ENCODE measurements at places on chromosomes 5 and 9.
A peak's percentile ranks its signal among the peaks of the same experiment; 100 is the strongest.

DNA sequence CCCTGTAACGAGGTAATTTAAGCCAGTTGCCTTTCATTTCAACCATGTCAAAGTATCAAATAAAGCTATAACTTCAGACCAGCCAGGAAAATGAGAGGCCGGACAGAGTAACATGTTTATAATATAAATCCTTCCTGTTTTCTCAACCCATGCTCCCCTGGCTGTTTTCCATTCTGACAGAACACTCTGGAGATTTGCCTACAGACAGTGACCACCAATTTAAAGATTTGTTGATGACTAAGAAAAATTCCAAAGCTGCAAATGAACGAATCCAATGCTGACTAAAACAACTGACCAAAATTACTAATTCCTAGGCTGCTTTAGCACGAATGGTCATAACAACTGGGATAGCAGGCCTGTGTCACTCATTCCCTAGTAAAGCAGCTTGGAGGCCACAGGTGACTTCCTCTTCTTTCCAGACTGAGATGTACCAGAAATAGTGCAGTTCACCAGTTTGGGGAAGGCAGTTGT lies 141.4 kb downstream of the AOPEP start:
- DNase-seq = no peak

GRCh38 chr5:172503925-172504700 lies 49.8 kb upstream of the SH3PXD2B start:
- DNase-seq = peak; percentile 47

GRCh38 chr9:16515207-16515606 lies 355.3 kb downstream of the BNC2 start:
- no peak for DNase-seq

- DNase-seq = no peak
Observed at GRCh38 chr9:98951967-98952366, 8.3 kb downstream of the COL15A1 start.

GRCh38 chr9:132994410-132995120 lies 16.1 kb downstream of the GFI1B start:
- no peak for DNase-seq

- DNase-seq = no peak
Observed at GRCh38 chr9:82722561-82722960, 340.4 kb downstream of the RASEF start.

GRCh38 chr5:169647566-169647965 lies 10.5 kb downstream of the DOCK2 start:
- DNase-seq = no peak

- DNase-seq = no peak
Observed at GRCh38 chr9:90469435-90469834, 173.2 kb downstream of the DIRAS2 start.

GRCh38 chr9:137740312-137740711 lies 121.5 kb downstream of the EHMT1 start:
- no peak for DNase-seq

DNA sequence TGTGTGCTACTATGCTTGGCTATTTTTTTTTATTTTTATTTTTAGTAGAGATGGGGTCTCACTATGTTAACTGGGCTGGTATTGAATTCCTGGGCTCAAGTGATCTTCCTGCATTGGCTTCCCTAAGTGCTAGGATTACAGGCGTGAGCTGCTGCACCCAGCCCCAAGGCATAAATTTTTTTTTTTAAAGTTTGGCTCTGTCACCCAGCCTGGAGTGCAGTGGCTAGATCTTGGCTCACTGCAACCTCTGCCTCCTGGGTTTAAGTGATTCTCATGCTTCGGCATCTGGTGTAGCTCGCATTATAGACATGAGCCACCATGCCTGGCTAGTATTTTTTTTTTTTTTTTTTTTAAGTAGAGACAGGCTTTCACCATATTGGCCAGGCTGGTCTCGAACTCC lies 70.3 kb downstream of the RAB24 start:
- no peak for DNase-seq

- DNase-seq = no peak
Observed at GRCh38 chr5:113608113-113608596, 94.7 kb downstream of the YTHDC2 start.

GRCh38 chr9:9625248-9625647 lies 987.6 kb downstream of the PTPRD start:
- DNase-seq = no peak

DNA sequence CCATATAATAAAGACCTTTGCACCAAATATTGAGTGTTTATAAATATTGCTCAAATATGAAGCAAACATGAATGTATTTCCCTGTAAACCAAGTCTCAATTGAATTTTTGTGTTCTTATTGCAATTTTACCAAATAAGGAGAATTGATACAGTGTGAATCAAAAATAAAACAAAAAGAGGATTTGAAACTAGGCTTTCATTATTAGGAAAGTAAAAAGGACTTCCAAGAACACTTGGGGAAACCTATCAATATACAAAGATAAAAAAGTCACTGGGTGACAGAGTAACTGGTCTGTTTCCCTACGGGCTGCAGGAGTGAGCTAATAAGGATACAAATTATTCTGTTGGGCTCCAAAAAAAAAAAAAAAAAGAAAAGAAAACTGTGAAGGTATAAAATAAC lies 44.8 kb upstream of the SNX2 start:
- DNase-seq = no peak

DNA sequence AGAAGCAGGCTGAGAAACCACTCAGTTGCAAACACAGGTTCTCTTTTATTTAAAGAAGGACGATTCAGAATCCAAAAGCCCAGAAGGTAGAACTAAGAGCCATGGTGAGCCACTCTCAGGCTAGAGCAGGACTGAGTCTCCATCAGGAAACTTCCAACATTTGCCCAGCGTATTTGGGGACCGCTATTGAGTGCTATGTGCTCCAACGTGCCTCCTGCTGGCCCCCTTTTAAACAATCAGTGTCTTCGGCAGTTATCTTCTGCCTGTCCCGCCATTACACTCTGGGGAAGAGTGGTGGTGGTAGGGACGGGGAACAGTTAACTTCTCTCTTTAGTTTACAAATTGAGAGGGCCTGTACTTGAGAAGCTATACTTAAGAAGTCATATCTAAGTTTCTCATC lies 78.1 kb downstream of the DENND1A start:
- DNase-seq = no peak

DNA sequence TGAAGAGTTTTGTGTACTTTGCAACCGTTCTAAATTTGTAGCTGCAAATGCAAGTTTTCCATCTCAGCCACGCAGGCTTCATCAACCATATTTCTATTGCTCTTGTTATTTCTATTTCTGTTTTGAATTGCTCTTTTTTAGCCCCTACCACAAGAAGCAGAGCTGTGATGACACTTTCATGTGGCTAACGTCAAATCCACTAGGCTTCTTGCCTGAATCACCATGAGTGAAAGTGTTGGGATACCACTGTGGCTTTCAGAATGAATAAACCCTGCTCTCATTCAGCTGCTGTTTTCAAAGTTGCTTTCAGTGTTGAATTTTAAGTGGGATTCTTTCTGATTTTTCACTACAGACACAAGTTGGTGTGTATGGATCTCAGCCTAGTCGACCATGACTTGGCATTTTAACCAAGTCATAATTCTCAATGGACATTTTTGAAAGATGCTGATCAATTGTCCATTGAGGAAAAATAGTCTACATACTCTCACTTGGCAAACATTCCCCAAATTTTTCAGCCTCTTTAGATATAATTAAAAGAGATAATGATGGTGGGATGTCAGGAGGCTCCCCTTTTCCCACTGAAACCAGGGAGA lies 41.0 kb upstream of the MTAP start:
- no peak for DNase-seq

DNA sequence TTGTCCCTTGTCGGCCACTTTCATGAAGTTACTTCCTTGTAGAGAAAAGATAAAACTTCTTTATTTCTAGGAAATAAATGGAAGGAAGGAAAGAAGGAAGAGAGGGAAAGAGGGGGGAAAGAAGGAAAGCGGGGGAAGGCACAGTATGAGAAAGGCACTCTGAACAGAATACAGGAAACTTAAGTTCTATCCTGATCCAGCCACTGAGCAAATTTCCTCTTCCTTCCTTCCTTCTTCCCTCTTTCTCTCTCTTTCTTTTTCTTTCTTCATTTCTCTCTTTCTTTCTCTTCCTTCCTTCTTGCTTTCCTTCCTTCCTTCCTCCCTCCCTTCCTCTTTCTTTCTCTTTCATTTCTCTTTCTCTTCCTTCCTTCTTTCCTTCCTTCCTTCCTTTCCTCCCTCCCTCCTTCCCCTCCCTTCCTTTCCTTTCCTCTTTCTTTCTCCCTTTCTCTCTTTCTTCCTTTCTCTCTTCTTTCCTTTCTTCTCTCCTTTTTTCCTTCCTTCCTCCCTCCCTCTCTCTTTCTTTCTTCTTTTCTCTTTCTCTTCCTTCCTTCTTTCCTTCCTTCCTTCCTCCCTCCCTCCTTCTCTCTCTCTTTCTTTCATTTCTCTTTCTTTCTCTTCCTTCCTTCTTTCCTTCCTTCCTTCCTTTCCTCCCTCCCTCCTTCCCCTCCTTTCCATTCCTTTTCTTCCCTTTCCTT lies 240.2 kb upstream of the BRINP1 start:
- DNase-seq = no peak

DNA sequence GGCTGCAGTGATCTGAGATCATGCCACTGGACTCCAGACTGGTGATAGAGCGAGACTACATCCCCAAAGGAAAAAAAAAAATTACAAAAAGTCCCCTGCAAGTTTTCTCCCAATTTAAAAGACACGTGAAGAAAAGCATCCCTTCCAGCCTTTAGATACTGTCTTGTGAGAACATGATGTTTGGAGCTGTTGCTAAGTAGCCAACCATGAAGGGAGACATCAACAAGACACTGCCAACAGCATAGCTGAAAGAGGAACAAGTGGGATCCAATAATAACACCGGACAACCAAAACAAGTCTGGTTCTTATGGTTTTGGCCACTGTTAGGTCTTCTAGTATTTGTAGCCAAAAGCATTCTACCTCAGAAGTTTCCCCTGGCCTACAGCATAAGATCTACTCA lies 118.9 kb upstream of the CCDC180 start:
- DNase-seq = no peak

- DNase-seq = no peak
Observed at GRCh38 chr9:98851730-98852459, 44.4 kb downstream of the GALNT12 start.

Data from RWPE2 (cell line).